ENCODE measurements at places on chromosomes 5 and 9.

DNA sequence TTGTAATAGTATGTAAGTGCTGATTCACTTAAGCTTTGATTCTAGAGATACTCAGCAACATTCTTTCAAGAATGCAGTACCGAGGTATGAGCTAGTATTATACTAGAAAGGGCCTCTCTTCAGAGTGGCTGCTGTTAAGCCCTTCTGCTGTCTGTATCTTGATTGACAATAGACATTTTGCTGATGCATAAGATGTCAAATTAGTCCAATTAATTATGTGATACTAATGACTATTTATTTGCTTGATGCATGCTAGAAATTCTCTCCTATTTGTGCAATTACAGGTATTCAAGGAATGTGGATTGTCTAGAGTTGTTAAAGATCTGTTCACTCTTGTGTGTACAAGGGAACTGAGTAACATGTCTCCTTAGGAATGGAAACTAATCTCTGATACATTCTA lies 92.3 kb upstream of the PTGER4 start:
- no peak for DNase-seq

GRCh38 chr9:3271581-3271980 lies 254.2 kb downstream of the RFX3 start:
- DNase-seq: no peak

DNA sequence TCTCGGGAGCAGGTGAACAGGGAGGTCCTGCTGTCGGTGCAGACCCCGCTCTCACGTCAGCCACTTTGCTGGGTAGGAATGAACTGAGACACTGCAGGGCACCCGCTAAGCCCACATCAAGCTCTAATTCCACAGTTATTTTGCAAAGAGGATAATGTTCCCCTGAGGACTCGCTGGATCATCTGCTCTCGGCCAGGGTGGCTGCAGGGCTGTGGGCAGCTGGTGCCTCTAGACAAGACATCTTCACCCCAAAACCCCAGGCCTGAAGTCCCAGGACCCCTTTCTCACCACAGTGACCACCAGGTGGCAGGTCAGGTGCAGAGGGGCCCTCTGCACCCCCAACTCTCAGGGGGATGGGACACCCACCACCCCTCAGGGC lies 135.1 kb upstream of the PPP1R26 start:
- DNase-seq: no peak

GRCh38 chr5:124403281-124403680 lies 343.2 kb downstream of the ZNF608 start:
- DNase-seq: no peak

- DNase-seq: peak; percentile 59
These were observed 142.5 kb downstream of the ACER2 start for GRCh38 chr9:19551124-19551929.

DNA sequence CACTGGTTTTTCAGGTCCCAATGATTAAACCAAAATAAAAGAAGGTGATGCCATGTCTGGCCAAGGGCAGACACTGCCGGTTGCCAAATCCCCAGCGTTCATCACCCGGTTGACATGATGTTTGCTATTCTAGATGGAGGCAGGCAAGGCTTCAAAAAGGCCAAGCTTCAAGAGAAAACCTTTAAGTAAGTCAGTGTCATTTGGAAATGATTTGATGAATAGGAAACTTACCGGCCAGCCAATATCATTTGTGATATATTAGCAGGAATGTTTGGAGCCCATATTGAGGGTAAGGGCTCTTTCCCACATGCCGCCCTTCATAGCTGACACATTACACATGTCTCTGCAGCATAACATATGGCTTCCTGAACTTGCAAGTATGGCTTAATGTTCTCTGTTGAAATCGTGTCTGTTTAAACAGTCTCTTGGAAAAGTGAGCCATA lies 89.5 kb upstream of the TTC23L start:
- no peak for DNase-seq

- no peak for DNase-seq
These were observed 121.8 kb upstream of the CNTLN start for GRCh38 chr9:17013010-17013409.

DNA sequence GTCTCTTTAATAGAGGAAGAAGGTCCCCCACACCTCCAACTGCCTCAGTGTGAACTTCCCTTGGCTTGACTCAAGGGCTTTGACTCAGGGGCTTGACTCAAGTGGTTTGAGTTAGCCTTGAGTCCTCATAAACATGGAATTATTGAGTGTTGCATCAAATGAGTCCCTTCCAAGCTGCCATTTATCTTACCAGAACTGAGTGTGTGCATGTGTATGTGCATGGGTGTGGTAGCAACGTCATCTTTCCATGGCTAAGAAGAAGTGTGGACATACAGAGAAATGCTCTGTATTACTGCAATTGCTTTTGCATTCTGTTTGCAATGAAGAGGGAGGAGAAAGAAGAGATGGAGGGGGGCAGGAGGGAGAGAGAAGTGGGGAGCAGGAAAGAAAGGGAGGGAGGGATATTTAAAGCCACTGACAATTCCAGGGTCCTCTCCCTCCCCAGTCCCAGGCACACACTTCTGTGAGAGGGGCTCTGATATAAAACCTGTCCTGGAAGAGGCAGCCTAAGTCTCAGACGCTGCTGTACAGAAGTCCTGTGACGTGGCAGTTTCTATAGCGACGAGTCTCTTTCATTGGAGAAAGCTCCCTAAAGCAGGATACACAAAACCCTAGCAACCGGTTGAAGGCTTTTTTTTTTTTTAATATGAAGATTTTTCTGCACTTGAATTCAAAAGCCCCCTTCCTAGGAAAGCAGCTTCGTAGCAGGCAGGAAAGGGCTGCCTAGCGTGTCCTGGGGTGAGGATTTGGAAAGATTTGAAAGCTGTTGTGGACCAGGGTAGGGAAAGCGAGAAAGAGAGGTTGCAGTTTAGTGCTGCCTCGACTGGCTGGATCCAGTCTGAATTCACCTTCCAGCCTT lies 93.3 kb upstream of the MAP1B start:
- DNase-seq: no peak

GRCh38 chr9:129449066-129449465 lies 171.8 kb downstream of the C9orf50 start:
- no peak for DNase-seq

GRCh38 chr5:179377421-179378115 lies 32.3 kb upstream of the ADAMTS2 start:
- no peak for DNase-seq

GRCh38 chr5:152736906-152737305 lies 331.8 kb upstream of the NMUR2 start:
- DNase-seq: no peak

GRCh38 chr5:169013208-169013728 lies 287.7 kb downstream of the SLIT3 start:
- no peak for DNase-seq

Data from LNCaP clone FGC (cell line).